ENCODE measurements at places on chromosomes 12 and 14.

- no peak overlapping the region for H3K27ac ChIP-seq
- H3K27me3 ChIP-seq: no peaks in the 10 kb centered on the region
- DNase-seq: no peak
Measured at GRCh38 chr12:27396216-27396815, 50.2 kb upstream of the SMCO2 start.

DNA sequence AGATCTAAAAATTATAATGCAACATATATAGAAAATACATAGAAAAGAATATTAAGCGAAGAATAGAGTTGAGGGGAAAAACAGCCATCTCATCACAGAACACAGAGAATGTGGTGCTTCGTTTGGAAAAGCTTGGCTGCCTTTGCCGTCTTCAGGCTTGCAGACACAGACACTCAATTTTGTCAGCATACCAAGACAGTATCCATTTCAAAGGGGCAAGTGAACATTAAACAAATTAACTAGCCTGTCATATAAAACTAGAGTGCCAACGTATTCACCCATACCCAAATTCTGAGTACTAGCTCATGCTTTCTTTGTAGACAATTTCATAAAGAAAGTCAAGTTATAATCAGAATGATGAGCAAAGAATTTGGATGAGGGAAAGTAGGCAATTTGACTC lies 40.5 kb downstream of the DMAC2L start:
- DNase-seq: no peak
- H3K27me3 ChIP-seq: no peaks in the 10 kb centered on the region
- H3K27ac ChIP-seq: no peak overlapping the region
- peaks cover 7% of the 10 kb centered on the region for H3K36me3 ChIP-seq
- no peak overlapping the region for H3K4me3 ChIP-seq
- H3K4me1 ChIP-seq: no peaks in the 10 kb centered on the region

DNA sequence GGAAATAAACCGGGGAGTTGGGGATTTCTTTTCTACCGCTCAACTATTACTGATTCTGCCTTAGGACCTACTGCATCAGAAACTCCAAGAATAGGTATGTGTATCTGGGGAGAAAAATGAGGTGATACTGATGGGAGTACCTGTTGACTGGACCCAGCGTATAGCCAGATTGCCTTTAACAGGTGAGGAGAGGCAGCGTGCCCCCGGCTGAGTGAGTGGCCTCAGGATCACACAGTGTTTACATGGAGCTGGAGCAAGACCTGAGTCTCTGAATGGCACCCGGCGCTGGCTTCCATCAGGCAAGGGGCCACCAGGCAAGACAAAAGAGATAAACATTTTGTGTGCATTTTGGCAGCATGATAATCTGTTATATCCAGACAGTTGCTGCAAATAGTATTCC lies 496.2 kb downstream of the EGLN3 start:
- no peak for DNase-seq
- H3K27ac ChIP-seq: no peak overlapping the region
- no peaks in the 10 kb centered on the region for H3K4me1 ChIP-seq
- H3K27me3 ChIP-seq: no peaks in the 10 kb centered on the region
- no peaks in the 10 kb centered on the region for H3K36me3 ChIP-seq

DNA sequence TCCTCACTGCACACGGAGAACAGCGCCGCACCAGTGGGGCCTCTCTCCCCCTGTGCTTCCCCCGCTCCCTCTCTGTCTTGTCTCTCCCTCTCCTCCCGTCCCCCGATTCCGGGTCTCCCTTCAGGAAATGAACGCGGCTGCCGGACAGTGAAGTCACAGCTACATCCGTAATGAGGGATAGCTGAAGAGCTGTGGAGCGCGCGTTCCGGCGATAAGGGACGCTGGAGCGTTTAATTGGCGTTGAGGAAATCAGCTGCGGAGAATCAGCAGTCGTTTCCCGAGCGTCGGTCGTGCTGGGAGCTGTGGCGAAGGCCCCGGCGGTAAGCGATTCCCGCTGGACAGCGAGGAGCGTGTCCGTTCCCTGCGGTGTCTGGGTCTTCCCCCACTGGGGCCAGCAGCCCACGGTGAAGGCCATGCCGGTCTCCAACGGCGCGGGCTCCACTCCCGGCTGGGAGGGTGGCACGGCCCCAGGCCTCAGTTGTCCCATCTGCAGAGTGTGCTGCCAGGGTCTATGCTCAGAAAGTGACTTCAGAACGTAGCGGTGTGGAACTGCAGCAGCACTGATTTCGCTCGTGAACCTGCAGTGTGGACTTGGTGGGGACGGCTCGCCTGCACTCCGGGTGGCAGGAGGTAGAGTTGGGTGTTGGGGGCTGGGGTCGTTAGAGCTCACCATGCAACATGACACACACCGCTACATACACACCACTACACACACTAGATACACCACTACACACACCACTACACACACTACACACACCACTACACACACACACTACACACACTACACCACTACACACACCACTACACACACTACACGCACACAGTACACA lies 10.9 kb downstream of the NOC4L start:
- no peaks in the 10 kb centered on the region for H3K27me3 ChIP-seq
- H3K4me3 ChIP-seq: no peak overlapping the region
- H3K4me1 ChIP-seq: peaks cover 10% of the 10 kb centered on the region
- no peak overlapping the region for H3K27ac ChIP-seq
- DNase-seq: peak; percentile 42

DNA sequence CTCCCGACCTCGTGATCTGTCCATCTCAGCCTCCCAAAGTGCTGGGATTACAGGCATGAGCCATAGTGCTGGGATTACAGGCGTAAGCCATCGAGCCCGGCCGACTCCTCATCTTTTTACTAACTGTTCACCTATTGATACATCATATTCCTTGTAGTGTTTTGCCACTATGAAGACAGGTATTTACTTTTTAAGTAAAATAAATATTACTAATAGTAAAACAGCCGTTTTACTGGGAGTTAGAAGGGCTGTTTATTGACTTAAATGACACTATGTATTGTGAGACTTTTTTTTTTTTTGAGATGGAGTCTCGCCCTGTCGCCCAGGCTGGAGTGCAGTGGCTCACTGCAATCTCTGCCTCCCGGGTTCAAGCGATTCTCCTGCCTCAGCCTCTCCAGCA lies 51.5 kb downstream of the DIP2B start:
- H3K4me1 ChIP-seq: peaks cover 4% of the 10 kb centered on the region
- no peak overlapping the region for H3K4me3 ChIP-seq
- H3K27ac ChIP-seq: no peak overlapping the region
- peaks cover 2% of the 10 kb centered on the region for H3K36me3 ChIP-seq
- DNase-seq: no peak

- H3K27me3 ChIP-seq: peaks cover 22% of the 10 kb centered on the region
- DNase-seq: no peak
- H3K4me1 ChIP-seq: no peaks in the 10 kb centered on the region
Measured at GRCh38 chr14:54650331-54650958, 83.5 kb downstream of the SAMD4A start.

DNA sequence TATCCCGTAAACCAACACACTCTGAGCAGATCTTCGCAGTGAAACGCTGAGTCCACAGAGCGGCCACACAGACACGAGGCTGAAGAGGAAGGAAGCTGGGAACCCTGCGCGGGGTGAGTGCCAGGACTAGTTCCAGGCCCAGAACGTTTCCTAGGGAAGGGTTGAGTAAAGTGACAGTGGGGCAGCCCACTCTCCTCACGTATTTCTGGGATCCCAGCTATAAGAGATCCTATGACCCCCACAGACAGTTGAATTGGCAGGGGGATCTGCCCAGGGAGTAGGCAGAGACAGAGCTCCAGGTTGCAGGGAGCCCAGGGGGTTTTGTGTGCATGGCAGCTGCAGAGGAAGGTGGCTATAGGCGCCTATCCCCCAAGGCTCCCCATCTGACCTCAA lies 51.1 kb downstream of the GTF2A1 start:
- no peaks in the 10 kb centered on the region for H3K27me3 ChIP-seq
- H3K36me3 ChIP-seq: no peaks in the 10 kb centered on the region
- peak overlapping the region; percentile 87 for H3K27ac ChIP-seq
- peak overlapping the region; percentile 79 for H3K4me3 ChIP-seq
- no peak for DNase-seq

DNA sequence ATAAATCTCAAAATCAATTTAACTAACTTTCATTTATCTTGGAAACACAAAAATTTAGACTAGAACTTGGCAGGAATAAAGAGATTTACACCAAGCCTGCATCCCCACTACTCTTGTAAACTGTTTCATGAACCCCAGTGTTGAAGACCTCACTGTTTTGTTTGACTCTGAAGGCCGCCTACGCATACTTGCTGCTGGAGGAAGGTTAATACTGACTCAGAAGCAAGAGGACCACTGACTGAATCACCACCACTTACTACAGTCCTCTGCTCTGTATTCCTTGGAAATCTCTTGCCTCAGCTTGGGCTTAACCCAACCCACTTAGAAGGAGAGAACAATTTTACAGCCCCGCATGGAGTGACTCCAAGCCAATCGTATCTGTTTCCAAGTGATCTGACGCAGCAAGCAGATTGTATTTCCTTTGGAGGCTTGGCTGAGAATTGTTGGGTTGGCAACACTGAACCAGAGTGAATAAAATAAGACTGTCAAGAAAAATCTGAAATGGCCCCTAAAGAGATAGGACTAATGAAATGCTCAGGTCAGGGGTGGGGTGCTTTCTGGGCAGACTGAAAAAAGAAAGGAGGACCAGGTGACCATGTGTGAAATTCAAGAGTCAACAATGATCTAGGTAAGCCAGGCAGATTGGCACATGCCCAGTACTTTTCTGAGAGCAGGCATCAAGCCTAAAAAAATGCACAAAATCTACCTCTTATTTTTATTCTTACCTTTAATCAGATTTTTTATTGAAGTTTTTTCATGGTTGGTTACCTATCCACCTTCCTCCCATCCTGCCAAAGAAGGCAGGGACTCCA lies 248.6 kb downstream of the ZFP36L1 start:
- H3K27me3 ChIP-seq: no peaks in the 10 kb centered on the region
- H3K4me3 ChIP-seq: no peak overlapping the region
- no peaks in the 10 kb centered on the region for H3K36me3 ChIP-seq
- no peak overlapping the region for H3K27ac ChIP-seq

- no peaks in the 10 kb centered on the region for H3K36me3 ChIP-seq
- no peak overlapping the region for H3K4me3 ChIP-seq
- DNase-seq: no peak
- no peaks in the 10 kb centered on the region for H3K27me3 ChIP-seq
- H3K27ac ChIP-seq: no peak overlapping the region
- no peaks in the 10 kb centered on the region for H3K4me1 ChIP-seq
Measured at GRCh38 chr12:39012870-39013269, 107.5 kb upstream of the CPNE8 start.

DNA sequence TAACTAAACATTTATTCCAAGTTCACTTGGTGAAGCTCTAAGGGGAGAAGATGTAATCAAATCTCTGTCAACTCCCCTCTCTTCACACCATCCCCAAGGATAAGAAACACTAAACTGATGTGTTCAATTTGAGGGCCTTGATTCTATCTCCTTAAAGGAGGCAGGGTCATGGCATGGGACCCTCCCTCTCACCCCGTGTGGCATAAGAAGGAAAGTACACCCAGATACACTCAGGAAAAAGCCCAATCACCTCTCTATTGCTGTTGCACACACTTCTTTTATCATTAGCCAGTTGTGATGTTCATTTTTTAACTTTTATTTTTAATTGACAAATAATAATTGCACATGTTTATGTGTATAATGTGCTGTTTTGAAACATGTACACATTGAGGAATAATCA lies 35.1 kb downstream of the WASHC3 start:
- H3K4me3 ChIP-seq: no peak overlapping the region
- no peaks in the 10 kb centered on the region for H3K27me3 ChIP-seq
- no peak overlapping the region for H3K27ac ChIP-seq
- peaks cover 54% of the 10 kb centered on the region for H3K36me3 ChIP-seq

GRCh38 chr14:101843665-101844064 lies 82.2 kb downstream of the PPP2R5C start:
- no peaks in the 10 kb centered on the region for H3K27me3 ChIP-seq
- DNase-seq: peak; percentile 56
- peak overlapping the region; percentile 22 for H3K4me3 ChIP-seq
- H3K27ac ChIP-seq: peak overlapping the region; percentile 47

- no peak overlapping the region for H3K4me3 ChIP-seq
- no peak for DNase-seq
- no peaks in the 10 kb centered on the region for H3K36me3 ChIP-seq
- no peaks in the 10 kb centered on the region for H3K4me1 ChIP-seq
- no peaks in the 10 kb centered on the region for H3K27me3 ChIP-seq
Measured at GRCh38 chr14:30223385-30223785, 295.7 kb upstream of the PRKD1 start.

GRCh38 chr14:77647853-77648252 lies 31.4 kb upstream of the SPTLC2 start:
- H3K4me1 ChIP-seq: no peaks in the 10 kb centered on the region
- DNase-seq: no peak
- no peak overlapping the region for H3K4me3 ChIP-seq
- H3K36me3 ChIP-seq: no peaks in the 10 kb centered on the region
- no peaks in the 10 kb centered on the region for H3K27me3 ChIP-seq

DNA sequence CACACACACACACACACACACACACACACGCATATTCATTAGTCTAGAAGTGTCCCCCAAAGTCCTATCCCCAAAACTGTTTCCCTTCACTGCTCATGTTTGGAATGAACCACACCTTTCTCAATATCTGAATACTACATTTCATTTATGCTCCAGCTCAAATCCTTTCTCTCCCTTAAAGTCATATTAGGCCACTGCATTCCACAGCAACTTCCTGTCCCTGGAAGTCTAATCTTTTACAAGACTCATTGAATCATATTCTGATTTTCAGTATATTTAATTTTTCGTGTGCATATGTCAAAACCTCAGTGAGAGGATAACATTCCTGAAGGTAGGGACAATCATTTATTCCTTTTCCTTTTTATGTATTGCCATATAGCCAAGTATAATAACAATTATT lies 155.6 kb upstream of the LMNTD1 start:
- no peaks in the 10 kb centered on the region for H3K27me3 ChIP-seq
- H3K27ac ChIP-seq: no peak overlapping the region
- H3K4me1 ChIP-seq: no peaks in the 10 kb centered on the region
- no peaks in the 10 kb centered on the region for H3K36me3 ChIP-seq
- no peak for DNase-seq

DNA sequence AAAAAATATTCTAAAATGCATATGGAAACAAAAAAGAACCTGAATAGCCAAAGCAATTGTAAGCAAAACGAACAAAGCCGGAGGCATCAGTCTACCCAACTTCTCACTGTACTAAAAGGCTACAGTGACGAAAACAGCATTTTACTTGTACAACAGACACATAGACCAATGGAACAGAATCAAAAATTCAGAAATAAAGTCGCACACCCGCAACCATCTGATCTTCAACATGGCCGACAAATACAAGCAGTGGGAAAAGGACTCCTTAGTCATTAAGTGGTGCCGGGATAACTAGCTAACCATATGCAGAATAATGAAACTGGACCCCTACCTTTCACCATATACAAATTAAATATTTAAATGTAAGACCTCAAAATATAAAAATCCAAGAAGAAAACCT lies 203.9 kb upstream of the PPFIA2 start:
- no peaks in the 10 kb centered on the region for H3K36me3 ChIP-seq
- no peak for DNase-seq
- no peak overlapping the region for H3K27ac ChIP-seq
- no peak overlapping the region for H3K4me3 ChIP-seq
- H3K4me1 ChIP-seq: no peaks in the 10 kb centered on the region

GRCh38 chr14:99147366-99147740 lies 124.6 kb downstream of the BCL11B start:
- no peak overlapping the region for H3K4me3 ChIP-seq
- no peak overlapping the region for H3K27ac ChIP-seq
- H3K36me3 ChIP-seq: no peaks in the 10 kb centered on the region
- no peak for DNase-seq
- no peaks in the 10 kb centered on the region for H3K27me3 ChIP-seq
